ENCODE measurements at places on chromosomes 5 and 9. TPM values are rescaled to one million over a fixed set of nuclear protein-coding genes. Genes with fewer than 3 reads are reported as not detected.

The KLHL9 gene
- 33.5 TPM for total RNA-seq

The PCDHGB1 gene
- total RNA-seq: 4.3 TPM

The LRRC19 gene
- total RNA-seq: not detected

The FRRS1L gene
- 4.3 TPM for total RNA-seq

The CMBL gene
- 11.3 TPM for total RNA-seq

The NEUROG1 gene
- not detected for total RNA-seq

The FOXD4L6 gene
- total RNA-seq: not detected

The MVB12B gene
- 16.1 TPM for total RNA-seq

The BASP1 gene
- total RNA-seq: 215 TPM

The FBP2 gene
- total RNA-seq: not detected

The C9orf50 gene
- total RNA-seq: not detected

The CRHBP gene
- total RNA-seq: 0.51 TPM

The TEK gene
- total RNA-seq: 14.6 TPM

The SPATA31C1 gene
- total RNA-seq: not detected

The SH2D3C gene
- 1.9 TPM for total RNA-seq

The C5orf34 gene
- 17.2 TPM for total RNA-seq

The PRRC2B gene
- 139 TPM for total RNA-seq

The CD180 gene
- total RNA-seq: not detected

The DPYSL3 gene
- total RNA-seq: 414 TPM

The GFPT2 gene
- 20.3 TPM for total RNA-seq

The HEXB gene
- 65.6 TPM for total RNA-seq

The AKNA gene
- total RNA-seq: 11.4 TPM

The RETREG1 gene
- 3.0 TPM for total RNA-seq

The SLC6A3 gene
- total RNA-seq: 0.32 TPM

The RNF44 gene
- total RNA-seq: 38.7 TPM

The GM2A gene
- total RNA-seq: 19.4 TPM

The ADCY2 gene
- total RNA-seq: 1.2 TPM

The GFRA3 gene
- not detected for total RNA-seq

The LIFR gene
- total RNA-seq: 2.2 TPM

The PDZD2 gene
- 1.4 TPM for total RNA-seq

The TRIM52 gene
- total RNA-seq: 7.9 TPM

The CNTFR gene
- 37.2 TPM for total RNA-seq

All from neural progenitor cell (in vitro differentiated cells).